ENCODE measurements at places on chromosomes 3 and 15. TPM values are rescaled to one million over a fixed set of nuclear protein-coding genes. Genes with fewer than 3 reads are reported as not detected.

GOLGA8J gene
- total RNA-seq = not detected

NSUN3 gene
- total RNA-seq = 12.6 TPM

HDC gene
- 0.13 TPM for total RNA-seq

SLC30A4 gene
- total RNA-seq = 8.8 TPM

CRYGS gene
- 3.3 TPM for total RNA-seq

C2CD4A gene
- total RNA-seq = 0.13 TPM

POLR2H gene
- 86.9 TPM for total RNA-seq

KLHL6 gene
- total RNA-seq = 0.43 TPM

C3orf20 gene
- 0.10 TPM for total RNA-seq

AKAP13 gene
- total RNA-seq = 88.2 TPM

TLR9 gene
- 0.50 TPM for total RNA-seq

RLBP1 gene
- not detected for total RNA-seq

All from ovary (tissue), 10 donors.